ENCODE measurements at places on chromosomes 7 and 10.

- DNase-seq: no peak
Observed at GRCh38 chr10:118957443-118957825, 72.1 kb upstream of the NANOS1 start.

GRCh38 chr7:9120331-9120730, 686.9 kb downstream of the NXPH1 start:
- DNase-seq: no peak

DNA sequence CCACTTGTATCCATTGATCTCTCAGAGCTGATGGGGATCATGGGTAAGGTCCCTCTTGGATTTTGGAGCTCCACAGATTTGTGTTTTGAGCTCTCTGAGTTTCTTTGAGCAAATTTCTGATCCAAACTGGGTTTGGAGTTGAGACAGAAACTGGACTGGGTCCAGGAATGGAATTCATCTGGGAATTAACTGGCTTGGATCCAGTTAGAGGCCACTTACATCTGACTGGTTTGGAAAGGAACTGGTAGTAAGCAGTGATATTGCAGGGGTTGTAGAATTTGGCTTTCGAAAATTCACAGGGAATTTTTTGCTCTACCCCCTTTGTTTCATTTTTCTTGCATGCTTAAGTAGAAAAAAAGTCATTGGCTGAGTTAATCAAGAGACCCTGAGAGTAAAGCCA, 245.6 kb downstream of the SEMA3D start:
- DNase-seq: no peak

GRCh38 chr10:97861097-97861750, 11.6 kb downstream of the GOLGA7B start:
- DNase-seq: peak; percentile 60

GRCh38 chr10:132964231-132964630, 21.9 kb upstream of the CFAP46 start:
- DNase-seq: no peak

DNA sequence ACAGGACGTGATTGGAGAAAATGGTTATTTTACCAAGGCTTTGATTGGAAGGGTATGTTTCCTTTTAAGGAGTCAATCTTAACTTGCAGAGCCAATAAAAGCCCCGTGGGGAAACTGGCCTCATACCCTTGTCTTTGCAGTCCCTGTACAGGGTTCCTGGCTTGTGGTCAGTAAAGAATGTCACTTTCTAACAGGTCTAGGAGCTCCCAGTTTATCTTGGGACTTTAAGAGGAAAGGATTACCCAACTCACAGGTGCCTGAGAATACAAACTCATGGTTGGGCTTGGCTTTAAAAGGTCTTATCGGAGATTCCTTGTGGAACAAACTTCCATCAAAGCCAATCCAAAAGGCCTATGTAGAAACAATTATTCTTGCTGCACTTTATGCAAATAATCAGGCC, 221.8 kb downstream of the PHF14 start:
- DNase-seq: no peak

GRCh38 chr7:151679881-151680612, 160.4 kb upstream of the RHEB start:
- no peak for DNase-seq

DNA sequence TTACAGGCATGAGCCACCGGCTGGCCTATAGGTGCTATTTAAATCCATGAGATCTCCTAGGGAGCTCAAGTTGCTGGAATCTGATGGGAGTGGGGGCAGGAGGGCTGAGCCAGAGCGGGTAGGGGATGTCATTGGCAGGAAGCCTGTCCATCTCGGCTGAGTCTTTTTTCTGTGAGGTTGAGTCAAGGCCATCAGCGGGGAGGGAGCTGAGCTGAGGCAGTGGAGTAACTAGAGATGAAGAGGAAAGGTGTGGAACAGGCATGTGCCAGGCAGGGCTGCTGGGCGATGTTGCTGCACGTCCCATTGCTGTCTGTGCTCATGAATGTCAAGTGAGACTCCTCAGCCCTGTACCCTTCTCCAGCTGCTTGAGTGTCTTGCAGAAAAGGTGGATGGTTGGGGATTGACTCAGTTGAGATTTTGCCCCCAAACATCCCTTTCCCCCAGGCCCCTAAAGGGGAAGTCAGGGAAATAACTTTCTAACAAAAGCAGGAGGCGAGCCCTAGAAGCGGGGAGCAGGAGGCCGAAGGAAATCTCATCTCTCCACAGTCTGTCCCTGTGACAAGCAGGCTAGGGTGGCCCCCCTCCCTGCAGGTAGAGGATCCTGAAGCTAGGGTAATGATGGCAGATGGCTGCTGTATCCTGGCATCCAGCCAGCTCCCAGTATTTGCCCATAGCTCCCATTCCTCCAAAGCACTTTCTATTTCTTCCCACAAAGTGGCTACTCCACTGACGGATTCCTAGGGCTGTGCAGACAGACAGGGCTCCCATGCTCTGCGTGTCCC, 5.4 kb downstream of the ATP6V1F start:
- DNase-seq: no peak

DNA sequence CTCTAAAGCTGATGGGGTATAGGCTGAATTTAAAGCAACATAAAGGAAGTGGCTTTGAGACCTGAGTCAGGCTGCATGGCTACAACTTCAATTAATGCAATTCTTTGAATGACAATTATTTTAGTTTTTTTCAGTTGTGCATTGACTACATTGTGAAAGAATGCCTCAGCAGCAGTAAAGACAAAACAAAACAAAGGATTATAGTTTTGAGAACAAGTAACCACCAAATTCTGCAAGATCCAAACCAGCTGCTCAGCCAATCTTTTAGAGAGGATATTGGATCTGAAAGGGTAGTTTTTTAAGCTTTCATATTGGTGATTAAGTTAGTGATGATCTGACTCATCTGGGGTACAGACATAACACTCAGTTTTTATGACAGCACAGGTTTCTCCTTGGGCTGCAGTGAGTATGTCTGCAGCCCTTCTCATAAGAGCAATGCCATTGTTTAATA, 40.6 kb upstream of the ABCA13 start:
- DNase-seq: no peak

DNA sequence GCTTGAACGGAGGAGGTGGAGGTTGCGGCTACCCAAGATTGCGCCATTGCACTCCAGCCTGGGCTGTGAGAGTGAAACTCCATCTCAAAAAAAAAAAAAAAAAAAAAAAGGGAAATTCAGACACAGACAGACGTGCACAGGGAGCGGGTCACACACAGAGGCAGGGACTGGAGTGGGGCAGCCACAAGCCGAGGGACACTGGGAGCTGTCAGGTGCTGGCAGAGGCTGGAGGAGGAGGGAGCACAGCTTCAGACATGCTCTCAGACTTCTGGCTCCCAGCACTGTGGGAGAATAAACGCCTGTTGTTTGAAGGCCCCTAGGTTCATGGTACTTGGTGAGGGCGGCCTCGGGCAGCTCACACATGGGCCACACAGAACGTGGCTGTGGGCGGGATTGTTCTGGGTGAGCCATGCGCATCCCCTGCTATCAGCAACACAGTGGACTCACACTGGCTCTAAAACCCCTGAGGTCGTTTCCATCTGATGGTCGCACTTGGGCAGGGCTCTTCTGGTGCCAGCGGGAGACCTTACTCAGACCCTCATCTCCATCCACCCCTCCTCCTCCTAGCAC, 375.9 kb downstream of the DNAJB6 start:
- peak; percentile 12 for DNase-seq

GRCh38 chr7:36985866-36986400, 261.6 kb upstream of the AOAH start:
- DNase-seq: no peak

- no peak for DNase-seq
Observed at GRCh38 chr7:27942711-27943110, 202.7 kb downstream of the TAX1BP1 start.

DNA sequence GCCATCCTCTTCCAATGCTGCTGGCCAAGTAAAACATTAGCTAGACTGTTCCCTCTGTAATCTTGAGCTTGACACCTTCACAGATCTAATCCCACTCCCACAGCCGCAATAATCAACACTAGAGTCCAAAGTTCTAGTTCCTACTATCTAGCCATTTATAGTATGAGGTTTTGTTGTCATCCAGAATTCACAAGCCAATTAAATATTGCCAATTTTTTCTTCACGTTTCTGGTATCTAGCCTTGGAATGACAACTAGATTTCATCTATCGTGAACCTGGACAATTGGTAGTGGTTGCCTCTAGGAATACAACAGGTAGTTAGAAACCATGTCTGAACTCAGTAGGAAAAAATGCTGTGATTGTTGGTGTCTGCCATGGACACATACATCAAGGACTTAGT, 10.4 kb downstream of the WASL start:
- no peak for DNase-seq
